ENCODE measurements at places on chromosomes 1 and 21.

GRCh38 chr1:182841368-182841988, 2.3 kb downstream of the DHX9 start:
- DNase-seq, result peak; percentile 22

DNA sequence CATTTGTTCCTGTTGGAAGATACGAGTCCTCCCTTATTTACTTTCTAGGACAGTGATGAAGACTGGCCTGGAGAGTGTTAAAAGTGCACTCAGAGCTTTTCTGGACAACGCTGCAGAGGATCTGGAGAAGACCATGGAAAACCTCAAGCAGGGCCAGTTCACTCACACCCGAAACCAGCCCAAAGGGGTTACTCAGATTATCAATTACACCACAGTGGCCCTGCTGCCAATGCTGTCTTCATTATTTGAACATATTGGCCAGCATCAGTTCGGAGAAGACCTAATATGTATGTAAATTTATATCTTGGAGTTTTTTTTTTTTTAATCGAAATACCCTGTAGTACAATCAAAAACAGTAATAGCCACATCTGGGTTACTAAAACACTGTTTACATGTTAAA, 190.5 kb downstream of the ZP4 start:
- DNase-seq, result no peak

- DNase-seq, result no peak
These were observed 216.0 kb downstream of the ZNF326 start for GRCh38 chr1:90210633-90211491.

- DNase-seq, result no peak
These were observed 8.9 kb downstream of the RBM15 start for GRCh38 chr1:110348050-110348449.

GRCh38 chr1:76826072-76826845, 41.0 kb upstream of the ST6GALNAC5 start:
- DNase-seq, result no peak

DNA sequence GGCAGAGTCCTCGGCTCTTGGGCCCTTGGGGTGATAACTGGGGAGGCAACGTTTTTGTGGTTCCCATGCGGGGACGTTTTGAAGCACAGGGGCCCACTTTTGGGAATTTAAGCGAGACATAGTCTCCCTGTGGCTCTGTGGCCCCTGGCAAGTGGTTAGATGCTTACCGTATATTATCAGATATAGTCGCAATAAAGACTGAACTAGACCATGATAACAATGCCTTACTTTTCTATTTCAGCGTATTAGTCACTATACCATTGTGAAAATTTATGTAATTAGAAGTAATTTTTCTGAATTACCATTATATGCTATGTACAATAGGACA, 538 bp upstream of the RCAN1 start:
- no peak for DNase-seq

- DNase-seq, result no peak
These were observed 87.5 kb downstream of the CAMTA1 start for GRCh38 chr1:6872573-6873261.

GRCh38 chr1:59751801-59752200, 62.9 kb upstream of the HOOK1 start:
- no peak for DNase-seq

GRCh38 chr1:40047276-40047675, 6.7 kb downstream of the CAP1 start:
- no peak for DNase-seq

GRCh38 chr1:87318056-87318650, 10.5 kb upstream of the LMO4 start:
- no peak for DNase-seq

- no peak for DNase-seq
These were observed 17.8 kb downstream of the GPBP1L1 start for GRCh38 chr1:45668526-45668925.

DNA sequence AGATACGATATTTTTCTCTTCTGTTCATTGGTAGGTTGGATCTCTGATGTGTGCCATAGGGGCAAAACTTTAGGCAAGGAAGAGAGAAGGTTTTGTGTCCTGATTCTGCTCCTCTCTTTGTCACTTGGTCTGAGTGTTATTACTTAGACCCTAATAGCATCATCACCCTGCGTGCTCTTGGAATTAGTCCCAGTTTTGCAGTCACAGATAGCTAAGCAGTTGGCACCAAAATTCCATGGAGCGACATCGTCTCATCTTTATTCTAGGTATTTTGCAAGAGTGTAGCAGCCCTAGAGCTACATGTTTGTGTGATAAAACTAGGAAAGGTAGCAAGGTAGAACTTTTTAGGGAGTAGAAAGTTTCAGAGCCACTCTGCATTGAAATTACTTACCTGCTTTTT, 23.8 kb downstream of the PIP5K1A start:
- no peak for DNase-seq

DNA sequence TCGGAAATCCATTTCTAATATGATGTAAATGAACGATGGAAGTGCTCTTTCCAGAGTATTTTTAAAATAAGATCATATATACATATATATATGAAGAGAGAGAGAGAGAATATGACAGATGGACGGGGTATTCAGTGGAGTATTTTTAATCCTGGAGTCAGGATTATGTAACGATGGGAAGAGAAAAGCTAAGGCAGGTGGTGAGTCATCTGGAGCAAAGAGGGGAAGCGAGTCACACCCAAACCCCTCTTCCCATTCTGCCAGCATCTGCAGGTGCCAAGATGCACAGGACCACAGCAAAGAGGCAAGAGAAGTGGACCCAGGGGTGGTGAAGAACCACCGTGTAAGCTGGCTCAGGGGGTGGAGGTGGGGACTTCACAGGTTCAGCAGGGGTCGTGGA, 102.7 kb upstream of the GRIK3 start:
- no peak for DNase-seq

DNA sequence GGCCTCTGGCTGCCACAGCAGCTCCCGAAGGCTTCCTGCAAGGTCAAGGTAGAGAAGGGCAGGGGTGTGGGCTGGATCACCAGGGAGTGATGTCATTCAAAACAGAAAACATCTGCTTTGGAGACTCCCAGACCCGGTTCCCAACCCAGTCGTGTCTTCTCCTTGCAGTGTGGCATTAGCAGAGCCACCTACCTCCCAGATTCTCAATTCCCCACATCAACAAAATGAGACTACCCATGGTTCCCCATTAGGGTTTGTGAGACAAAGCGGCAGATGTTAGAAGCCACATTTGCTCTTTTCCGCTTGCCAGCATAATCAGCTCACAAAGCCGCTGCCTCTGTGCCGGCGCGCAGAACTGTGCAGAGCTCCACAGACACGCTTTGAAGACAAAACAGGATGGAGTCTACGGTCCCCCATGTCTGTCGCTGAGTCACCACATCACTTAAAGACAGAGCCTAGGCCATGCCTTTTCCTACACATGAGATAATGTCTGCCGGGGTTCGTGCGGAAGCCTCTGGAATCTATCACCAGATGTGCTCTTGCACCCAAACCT, 12.5 kb downstream of the KIF17 start:
- no peak for DNase-seq

DNA sequence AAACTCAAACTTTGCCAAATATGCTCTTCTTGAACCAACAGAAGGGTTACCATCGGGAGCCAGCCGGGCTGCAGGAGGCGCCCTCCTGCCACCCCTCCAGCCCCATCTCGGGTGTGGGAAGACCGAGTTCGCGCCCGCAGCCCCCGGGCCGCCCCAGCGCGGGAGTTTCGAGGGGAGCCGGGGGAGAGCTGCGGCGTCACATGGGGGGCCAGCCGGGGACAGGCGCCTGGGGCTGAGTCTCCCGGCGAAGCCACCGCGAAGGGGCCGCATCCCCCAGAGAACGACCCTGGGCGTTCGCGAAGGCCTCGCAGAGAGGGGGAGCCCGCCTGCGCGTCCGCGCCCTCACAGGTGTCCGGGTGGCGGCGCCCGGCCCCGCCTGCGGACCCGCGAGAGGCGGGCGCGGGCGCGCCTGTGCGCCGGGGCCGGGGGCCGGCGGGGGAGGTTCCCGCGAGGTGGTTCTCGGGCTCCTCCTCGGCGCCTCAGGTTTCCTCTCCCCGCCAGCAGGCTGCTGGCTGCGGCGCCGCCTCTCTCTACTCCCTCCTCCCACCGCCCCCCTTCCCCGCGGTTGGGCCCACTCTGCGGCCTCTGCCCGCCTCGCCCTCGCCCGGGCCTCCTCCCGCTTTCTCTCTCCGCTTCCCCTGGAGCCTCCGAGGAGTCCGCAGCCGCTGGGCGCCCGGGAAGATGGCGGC, at the start of gene RAVER2:
TSS of gene RAVER2 (plus strand) at position 584 of the 689 bp plus-strand sequence. CDS start at position 682, 98 bp downstream.
- DNase-seq, result peak; percentile 87

DNA sequence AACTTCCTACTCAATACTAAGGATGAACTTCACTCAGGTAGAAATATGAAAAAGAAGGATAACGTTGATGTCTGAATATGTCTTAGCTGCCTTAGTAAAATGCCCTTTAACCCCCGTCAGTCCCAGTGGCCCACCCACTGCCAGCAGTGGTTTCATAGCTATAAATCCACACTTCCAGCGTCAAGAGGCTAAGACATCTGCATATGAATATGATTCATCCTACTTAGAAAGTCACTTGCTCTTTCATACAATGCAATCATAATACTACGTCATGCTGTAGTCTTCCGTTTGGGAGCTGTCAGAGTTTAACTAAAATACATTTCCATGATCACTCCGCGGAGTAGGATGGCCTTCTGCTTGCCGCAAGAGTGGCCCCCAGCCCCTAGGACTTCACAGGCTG, 247.3 kb downstream of the SDCCAG8 start:
- no peak for DNase-seq

DNA sequence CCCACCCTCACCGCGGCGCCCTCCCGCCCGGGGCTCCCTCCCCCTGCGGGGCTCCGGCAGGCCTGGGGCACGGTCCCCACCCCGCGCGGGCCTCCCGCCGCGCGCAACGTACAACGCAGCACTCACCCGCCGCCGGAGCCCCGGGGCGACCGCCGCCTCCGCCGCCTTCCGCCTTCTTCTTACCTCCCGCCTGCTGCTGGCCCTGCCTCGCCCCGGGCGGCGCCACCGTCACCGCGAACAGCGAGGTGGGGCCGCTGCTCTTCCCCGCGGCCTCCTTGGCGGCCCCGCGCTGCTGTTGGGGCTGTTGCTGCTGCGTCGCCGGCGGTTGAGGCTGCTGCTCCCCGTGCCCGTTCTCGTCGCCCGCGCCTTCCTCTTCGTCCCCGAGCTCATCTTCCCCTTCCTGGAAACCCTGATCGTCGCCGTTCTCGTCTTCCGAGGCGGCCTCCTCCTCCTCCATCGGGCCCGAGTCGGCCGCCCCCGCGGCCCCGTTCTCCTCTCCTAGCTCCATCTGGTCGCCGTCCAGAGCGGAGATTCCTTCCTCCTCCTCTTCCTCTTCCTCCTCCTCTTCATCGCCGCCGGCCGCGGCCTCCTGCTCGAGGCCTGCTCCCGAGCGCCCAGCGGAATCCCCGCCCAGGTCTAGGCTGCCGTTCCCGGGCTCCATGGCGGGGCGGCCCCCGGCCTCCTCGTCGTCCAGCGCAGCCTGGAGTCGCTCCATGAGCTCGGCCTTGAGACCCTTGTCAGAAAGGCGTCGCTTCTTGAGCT, 671 bp downstream of the HNRNPU start:
- DNase-seq, result no peak

GRCh38 chr1:204813522-204813921, 57.1 kb upstream of the NFASC start:
- no peak for DNase-seq

- peak; percentile 55 for DNase-seq
These were observed at the start of gene SAMD11 for GRCh38 chr1:923131-923990. Gene SAMD11, plus strand, starts transcription at chr1:923923. Its CDS starts 509 bp downstream, at chr1:924432.

- DNase-seq, result no peak
These were observed 577 bp downstream of the IKBKE start for GRCh38 chr1:206470692-206471414.

DNA sequence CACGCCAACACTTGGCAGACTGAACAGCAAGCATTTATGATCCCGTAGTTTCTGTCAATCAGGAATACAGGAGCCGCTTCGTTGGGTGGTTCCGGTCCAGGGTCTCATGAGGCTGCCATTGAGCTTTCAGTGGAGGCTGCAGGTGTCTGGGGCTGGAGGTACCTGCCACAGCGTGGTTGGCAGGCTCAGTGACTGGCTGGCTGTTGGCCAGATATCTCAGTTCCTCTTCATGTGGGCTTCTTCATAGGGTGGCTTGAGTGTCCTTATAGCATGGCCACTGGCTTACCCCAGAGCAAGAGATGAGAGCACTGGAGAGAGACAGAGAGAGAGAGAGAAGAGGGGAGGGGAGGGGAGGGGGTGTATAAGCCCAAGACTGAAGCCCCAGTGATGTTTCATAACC, 29.3 kb downstream of the PIK3CD start:
- no peak for DNase-seq

- no peak for DNase-seq
These were observed 49.3 kb downstream of the VWA5B1 start for GRCh38 chr1:20339811-20340457.

- DNase-seq, result no peak
These were observed 73.8 kb upstream of the ATP1A1 start for GRCh38 chr1:116299248-116299647.

- peak; percentile 43 for DNase-seq
These were observed 97.9 kb upstream of the RGS1 start for GRCh38 chr1:192477630-192478029.

GRCh38 chr1:10745886-10746455, 50.5 kb downstream of the CASZ1 start:
- DNase-seq, result no peak

GRCh38 chr1:223052931-223053330, 90.1 kb downstream of the TLR5 start:
- no peak for DNase-seq

- DNase-seq, result no peak
These were observed 245.3 kb downstream of the GPR52 start for GRCh38 chr1:174693085-174693484.

- no peak for DNase-seq
These were observed 239.1 kb upstream of the SGIP1 start for GRCh38 chr1:66294707-66295370.

- no peak for DNase-seq
These were observed 137.9 kb upstream of the EDN2 start for GRCh38 chr1:41622402-41622801.

GRCh38 chr1:9249534-9250410, 15.2 kb downstream of the H6PD start:
- peak; percentile 46 for DNase-seq

GRCh38 chr21:17191346-17191993, 321.4 kb upstream of the CXADR start:
- DNase-seq, result no peak

DNA sequence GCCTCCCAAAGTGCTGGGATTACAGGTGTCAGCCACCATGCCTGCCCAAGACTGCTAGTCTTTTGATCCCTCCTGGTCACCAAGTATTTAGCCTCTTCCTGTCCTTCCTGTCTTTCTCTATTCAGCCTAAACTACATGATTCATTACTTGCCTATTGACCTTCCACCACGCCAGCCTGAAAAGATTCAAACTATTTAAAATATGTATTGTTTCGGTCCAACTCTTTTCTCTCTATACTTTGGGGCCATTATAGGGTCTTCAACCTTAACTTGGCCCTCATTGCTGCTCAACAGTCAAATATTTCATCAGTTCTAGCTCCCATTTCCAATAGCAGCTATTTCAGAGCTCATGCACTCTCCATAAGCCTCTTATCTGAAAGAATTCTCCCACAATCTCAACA, 153.0 kb downstream of the TNFSF18 start:
- no peak for DNase-seq
